ENCODE measurements at places on chromosomes 3 and 15.

GRCh38 chr15:94478763-94479162, 247.4 kb downstream of the MCTP2 start:
- no peak for DNase-seq

- DNase-seq, result peak; percentile 67
Observed at GRCh38 chr3:50192689-50193141, 1.3 kb downstream of the GNAT1 start.

DNA sequence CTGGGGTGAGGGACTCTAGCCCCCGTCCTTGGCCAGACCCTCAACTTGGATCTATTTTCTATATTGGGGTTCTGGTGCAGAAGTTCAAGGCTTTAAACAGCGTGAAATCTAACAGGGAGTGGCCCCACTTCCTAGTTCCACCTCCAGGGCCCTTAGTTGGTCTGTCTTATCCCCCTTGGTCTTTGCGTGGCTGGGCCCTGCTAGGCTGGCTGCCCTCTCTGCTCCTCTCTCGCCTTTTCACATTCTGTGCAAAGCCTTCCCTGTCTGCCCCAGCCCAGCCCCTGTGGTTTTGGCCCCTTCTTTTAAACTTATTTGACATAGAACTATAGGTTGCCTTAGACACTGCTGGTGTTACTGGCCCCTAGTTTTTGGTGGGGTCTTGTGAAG, 5.6 kb downstream of the PPCDC start:
- no peak for DNase-seq

- DNase-seq, result no peak
Observed at GRCh38 chr3:195767792-195768191, 43.9 kb downstream of the MUC4 start.

DNA sequence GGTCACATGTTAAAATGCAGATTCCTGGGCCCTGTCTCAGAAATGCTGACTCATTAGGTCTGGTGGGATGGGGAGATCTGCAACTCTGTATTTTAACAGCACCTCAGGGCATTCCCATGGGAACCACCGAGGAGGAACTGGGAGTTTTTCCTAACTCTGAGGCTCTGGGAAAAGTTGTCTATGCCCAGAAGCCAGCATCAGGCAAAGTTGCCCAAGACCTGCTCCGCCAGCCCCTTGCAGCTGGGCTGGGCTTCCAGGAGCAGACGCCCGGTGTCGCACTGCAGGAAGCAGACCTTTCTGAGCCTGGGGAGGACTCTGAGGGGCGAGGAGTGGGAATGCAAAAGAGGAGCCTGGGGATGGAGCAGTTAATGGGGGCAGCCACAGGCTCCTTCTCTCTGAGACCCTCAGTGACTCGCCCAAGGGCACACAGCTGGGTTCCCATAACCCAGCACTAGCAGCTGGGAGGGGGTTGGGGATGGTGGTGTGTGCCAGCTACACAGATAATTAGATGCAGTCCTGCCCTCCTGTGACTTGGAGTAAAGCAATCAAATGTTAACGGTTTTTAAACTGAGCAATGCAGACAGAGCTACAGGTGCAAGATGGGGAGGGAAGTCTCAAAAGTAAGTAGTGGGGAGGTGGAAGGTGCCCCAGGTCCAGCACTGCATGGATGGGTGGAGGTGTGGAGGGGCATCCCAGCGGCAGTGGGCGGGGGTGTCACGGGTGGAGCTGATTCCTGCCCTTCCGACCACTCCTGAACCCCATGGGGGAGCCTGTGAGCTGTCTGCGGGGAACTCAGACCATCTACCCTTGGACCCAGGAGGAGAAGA, 100.4 kb downstream of the LSM3 start:
- DNase-seq, result no peak

GRCh38 chr3:109927161-109927560, 589.8 kb upstream of the DPPA4 start:
- DNase-seq, result no peak

DNA sequence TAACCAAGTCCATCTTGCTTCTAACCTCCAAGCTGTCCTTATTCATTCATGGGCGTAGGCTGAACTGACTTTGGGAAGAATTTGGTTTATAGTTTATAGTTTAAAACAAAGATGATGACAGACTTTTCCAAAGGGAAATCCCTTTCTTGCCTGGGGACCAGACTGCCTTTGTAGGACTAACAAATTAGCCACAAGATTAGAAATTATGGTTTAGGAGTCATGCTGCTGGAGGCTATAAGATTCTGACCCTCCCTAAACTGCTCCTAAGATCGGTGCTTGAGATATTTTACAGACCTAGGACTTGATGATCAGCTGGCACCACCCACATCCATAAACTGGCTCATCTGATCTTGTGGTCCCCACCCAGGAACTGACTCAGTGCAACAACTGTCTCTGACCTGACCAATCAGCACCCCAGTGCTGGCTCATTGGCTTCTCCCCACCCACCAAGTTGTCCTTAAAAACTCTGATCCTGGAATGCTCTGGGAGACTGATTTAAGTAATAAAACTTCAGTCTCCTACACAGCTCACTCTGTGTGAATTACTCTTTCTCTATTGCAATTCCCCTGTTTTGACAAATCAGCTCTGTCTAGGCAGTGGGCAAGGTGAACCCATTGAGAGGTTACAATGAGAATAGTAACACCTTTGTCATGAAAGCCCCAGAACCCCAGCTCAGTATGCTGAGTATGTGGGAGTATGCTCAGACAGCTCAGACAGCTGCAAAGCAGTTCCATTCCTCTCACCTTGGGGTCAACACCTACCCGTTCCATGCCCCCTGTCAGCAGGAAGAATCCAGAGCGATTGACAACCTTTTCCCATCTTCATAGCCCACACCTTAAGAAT, 51.6 kb upstream of the C15orf39 start:
- DNase-seq, result no peak

- DNase-seq, result no peak
Observed at GRCh38 chr3:4977001-4977852, 2.0 kb upstream of the BHLHE40 start.
